ENCODE measurements at places on chromosomes 11 and 22. TPM values are rescaled to one million over a fixed set of nuclear protein-coding genes. Genes with fewer than 3 reads are reported as not detected.

DNA sequence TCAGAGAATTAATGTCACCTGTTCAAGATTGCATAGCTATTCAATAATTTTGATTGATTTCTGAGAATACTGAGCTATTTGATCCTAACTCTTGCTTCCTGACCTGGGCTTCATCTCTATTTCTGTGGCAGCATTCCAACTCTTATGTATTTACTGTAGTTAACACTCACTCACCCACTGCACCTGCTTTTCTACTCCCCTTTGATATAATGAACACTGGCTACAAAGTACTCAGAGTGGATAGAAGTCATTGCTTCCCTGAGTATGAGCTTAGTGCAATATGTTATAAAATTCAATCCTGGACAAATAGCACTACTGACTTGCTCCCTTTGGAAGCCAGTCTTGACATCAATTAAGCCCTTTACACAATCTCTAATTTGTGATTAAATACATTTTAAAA is 117.2 kb downstream of the APIP start:
- peaks cover 14% of the 10 kb centered on the region for H3K27me3 ChIP-seq
- no peak overlapping the region for H3K27ac ChIP-seq
- H3K4me1 ChIP-seq = no peaks in the 10 kb centered on the region
- DNase-seq = no peak
- H3K36me3 ChIP-seq = no peaks in the 10 kb centered on the region
- no peak overlapping the region for H3K4me3 ChIP-seq

- DNase-seq = no peak
- peaks cover 8% of the 10 kb centered on the region for H3K36me3 ChIP-seq
- no peak within 1 kb of the TSS for H3K4me3 ChIP-seq
- H3K27me3 ChIP-seq = peaks cover 1% of the 10 kb centered on the region
- H3K27ac ChIP-seq = no peak within 1 kb of the TSS
These were observed at the start of gene CCDC116 for GRCh38 chr22:21632237-21632895. Gene CCDC116 (plus strand): TSS chr22:21632760. CDS start chr22:21633182, 422 bp downstream.

DGAT2 gene
- 0.45 TPM for total RNA-seq

CABP7 gene
- not detected for total RNA-seq
